ENCODE measurements at places on chromosomes 5 and 9.

DNA sequence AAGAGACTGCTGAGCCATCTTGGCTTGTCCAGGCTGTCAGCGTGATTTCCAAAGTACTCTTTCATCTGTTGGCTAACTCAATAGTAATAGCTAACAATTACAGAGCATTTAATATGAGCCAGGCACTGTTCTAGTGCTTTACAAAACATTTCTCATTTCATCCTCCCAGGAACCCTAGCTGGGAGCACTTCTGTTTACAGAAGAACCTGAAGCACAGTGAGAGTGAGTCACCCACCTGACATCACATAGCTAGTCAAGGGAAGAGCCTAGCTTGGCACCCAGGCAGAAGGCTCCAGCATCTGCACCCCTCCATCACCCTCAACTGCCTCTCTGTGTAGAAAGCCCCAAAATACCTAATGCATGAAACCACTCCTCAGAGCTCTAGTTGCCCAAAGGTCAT lies 57.5 kb upstream of the IQGAP2 start:
- DNase-seq, result no peak

DNA sequence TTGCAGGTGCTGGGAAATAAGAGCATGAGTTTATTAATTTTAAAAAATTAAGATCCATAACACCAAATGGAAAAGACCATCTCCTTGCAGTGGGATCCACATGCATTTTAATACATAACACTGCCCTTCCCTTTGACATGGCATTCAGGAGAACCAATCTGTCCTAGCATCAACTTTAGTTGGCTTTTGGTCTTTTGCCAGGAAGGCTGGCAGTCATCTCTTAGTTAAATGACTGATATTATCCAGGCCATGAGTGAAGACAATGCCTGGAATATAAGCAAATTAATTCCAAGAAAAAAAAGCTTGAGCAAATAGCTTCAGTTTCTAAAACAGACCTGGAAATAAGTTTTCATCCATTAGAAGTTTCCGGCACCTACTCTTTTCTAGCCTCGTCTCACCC lies 55.1 kb upstream of the OTULINL start:
- no peak for DNase-seq

DNA sequence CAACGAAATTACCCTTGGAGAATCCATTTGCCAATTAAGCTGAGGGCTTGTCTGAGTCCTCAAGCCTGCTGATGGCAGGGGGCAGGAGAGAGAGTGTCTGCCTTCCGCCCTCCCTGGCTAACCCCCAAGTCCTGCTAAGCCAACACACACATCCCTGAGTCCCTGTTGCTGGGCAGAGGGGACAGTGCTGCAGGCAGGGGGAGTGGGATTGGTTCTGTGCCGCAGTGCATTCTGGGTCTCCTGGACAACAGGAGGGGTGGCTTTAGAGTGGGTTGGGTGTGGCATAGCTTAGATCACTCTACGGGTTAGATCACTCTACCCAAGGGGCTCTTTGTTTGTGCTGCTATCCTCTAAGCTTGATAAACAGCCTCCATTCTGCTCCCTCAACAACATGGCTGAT lies 427.7 kb downstream of the CDK5RAP2 start:
- no peak for DNase-seq

DNA sequence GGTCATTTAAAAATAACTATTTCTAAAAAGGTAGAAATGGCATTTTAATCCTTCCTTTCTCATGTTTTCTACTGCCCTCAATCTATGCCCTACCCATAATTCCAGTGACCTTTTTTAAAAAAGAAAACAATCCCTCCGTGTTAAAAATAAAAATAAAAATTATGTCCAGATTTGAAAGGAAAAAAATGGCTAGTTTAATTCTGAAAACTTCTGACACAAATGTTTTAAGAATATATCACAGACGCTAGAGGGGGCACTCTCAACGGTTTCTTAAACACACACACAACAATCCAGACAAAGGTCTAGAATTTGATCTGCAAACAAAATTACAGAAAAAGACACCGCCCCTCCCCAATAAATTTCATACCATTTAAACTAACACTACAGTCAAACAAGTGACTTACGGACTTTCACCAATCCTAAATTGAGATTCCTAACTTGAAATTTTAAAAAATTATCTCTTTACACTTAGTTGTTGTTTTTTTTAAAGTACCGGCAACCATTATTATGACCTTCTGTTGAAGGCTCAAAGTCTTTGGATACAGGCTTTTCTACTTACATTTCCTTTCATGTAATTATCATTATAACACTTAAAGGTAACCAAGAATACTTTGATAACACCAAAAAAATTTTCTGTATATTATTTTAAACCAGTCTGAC lies 38.2 kb downstream of the CLINT1 start:
- DNase-seq, result no peak

GRCh38 chr9:20405616-20406015 lies 216.7 kb downstream of the MLLT3 start:
- no peak for DNase-seq
